Activated CD4-positive, CD25-positive, alpha-beta regulatory T cell (primary cell): ENCODE measurements at places on chromosomes 3 and 15.

DNA sequence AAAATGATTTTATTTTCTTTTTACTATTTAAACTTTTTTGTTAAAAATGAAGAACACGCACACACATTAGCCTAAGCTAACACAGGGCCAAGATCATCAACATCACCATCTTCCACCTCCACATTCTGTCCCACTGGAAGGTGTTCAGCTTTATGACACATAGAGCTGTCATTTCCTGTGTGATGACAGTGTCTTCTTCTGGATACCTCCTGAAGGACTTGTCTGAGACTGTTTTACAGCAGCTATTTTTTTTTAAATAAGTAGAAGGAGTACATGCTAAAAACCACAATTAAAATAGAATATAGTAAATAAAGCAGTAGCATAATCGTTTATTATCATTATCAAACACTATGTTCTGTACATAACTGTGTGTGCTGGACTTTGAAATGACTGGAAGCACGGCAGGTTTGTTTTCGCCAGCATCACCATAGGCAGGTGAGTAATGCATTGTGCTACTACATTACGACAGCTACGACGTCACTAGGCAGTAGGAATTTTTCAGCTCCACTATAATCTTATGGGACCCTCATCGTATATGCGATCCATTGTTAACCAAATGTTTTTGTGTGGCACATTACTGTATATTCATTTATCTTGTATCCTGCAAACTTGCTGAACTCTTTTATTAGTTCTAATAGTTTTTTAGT lies 72.8 kb downstream of the KLF15 start:
- no peak for DNase-seq

DNA sequence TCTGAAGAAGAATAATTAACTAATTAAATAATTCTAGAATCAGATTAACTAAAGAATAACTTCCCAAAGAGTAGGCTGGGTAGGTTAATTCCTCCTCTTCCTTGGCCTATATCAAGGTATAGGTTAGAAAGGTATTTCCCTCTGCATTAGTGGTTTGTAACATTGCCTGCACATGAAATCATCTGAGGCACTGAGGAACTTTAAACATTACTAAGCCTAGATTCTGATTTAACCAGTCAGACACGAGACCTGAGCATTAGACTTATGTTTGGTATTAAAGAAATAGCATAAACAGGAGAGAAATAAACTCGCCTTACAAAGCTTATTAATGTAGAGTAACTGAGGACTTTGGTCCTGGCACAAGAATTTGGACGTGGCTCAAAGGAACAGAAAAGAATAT lies 84.2 kb downstream of the FGF7 start:
- DNase-seq, result no peak

DNA sequence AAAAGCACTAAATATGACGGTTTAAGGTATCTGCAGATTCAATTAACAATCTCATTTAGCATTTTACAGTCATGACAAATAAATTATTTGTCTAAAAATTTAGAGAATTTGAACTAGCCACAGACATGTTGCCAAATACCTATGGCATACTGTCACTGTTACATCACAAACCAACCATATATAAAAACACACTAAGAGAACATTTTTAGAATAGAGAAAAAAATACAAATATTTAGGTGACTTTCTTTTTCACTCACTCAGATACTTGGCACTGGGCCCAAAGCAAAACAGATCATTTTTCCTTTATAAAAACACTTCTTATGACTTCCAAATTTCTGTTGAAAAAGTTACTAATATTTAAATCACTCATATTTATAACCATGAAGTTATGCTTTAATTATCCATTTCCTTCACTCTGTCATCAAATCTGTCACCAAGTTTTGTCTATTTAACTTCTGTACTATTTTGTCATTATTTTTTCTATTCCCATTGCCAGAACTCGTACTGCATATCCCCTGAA lies 644.7 kb downstream of the OTOL1 start:
- no peak for DNase-seq

- no peak for DNase-seq
Observed at GRCh38 chr3:10702961-10703740, 112.9 kb upstream of the SLC6A11 start.

GRCh38 chr3:156630773-156631093 lies 43.7 kb upstream of the TIPARP start:
- no peak for DNase-seq

DNA sequence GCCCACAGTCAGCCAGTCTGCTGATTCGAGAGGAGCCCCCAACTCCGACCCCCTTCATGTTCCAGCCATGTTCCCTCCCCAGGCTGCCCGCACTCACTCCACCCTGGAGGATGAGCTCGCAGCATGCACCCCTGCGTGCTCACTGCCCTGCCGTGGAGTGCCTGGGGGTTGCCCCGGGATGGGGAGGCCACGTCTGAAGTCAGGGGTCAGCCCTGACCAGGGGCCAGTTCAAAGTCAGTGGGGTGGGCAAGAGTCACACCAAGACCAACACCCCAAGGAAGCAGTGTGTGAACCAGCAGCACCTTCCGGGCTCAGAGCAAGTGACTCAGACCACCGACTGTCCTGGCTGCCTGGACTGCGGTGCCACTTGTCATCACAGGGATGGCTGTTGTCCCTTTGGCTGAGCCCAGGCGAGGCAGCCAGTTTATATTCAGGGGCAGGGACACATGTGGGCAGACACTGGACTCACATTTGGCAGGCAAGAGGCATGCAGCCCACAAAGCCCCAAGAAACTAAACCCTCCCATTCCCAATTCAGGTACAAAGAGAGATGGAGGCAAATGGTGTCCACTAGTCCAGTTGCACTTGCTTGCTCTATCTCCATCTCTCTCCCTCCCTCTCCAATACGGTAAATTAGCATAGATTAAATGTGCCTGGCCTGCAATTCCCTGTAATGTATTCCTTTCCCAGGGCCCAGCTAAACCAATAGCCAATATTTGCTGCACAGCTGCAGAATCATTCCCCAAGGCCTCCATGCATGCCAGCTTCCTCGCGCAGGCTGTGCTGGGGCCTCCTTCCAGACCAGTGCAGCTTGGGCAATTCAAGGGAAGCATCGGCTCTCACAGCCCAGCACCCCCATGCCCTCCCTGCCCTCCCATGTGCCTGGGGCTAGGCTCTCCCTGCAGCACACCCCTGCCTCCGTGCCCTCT lies 135.7 kb upstream of the IQSEC1 start:
- no peak for DNase-seq

- DNase-seq, result no peak
Observed at GRCh38 chr3:142243134-142243533, 17.7 kb upstream of the GK5 start.

GRCh38 chr3:10248984-10249748 lies 907 bp downstream of the TATDN2 start:
- no peak for DNase-seq

- no peak for DNase-seq
Observed at GRCh38 chr3:100754563-100755334, 45.5 kb downstream of the TFG start.

DNA sequence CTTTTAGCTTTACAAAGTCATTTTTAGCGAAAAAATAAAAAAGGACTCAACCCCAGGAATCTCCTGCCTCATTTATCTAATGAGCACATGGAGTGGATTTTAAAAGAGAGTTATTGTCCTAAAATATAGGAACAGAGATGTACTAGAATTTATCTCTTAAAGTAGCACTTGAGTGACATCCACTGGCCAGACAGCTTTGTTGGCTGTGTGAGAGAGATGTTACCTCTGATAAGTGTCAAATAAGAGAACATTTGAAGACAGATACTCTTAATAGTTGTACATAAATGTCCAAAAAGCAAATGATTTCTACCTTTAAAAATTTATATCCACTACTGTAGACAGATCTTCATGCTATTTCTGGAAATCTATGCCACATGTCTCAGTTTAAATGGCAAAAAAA lies 12.3 kb upstream of the MFSD1 start:
- no peak for DNase-seq

GRCh38 chr3:124599147-124599765 lies 131.0 kb upstream of the UMPS start:
- no peak for DNase-seq

GRCh38 chr3:134627831-134628230 lies 23.0 kb downstream of the KY start:
- no peak for DNase-seq

DNA sequence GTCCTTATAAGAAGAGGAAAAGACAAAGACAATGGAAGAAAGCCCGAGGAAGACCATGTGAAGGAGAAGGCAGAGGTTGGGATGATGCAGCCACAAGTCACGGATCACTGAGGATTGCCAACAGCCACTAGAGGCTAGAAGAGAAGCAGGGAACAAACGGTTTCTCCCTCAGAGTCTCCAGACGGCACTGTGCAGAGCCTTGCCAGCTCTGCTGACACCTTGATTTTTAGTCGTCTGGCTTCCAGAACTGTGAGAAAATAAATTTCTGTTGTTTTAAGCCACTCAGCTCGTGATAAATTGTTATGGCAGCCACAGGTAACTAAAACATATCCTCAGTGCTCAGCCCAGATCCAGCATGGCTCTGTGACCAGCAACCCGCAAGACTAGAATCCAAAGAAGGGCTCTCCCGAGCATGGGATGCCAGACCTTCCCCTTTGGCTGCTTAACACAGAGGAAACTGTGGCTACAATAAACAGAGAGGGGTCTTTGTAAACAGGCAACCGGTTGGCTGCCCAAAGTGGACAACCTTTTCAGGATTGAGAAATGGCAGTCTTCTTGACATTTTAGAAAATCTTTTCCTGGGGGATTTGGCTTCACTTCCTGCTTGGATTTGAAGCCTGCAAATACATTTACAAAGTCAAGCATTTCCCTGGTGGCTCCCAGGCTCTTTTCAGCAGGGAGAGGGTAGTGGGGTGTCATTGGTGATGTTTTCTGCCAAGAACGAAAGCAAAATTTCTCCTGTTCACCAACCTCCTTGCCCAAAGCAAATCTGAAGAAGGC lies 88.7 kb upstream of the ADPGK start:
- no peak for DNase-seq
